ENCODE measurements at places on chromosomes 2 and 18.

DNA sequence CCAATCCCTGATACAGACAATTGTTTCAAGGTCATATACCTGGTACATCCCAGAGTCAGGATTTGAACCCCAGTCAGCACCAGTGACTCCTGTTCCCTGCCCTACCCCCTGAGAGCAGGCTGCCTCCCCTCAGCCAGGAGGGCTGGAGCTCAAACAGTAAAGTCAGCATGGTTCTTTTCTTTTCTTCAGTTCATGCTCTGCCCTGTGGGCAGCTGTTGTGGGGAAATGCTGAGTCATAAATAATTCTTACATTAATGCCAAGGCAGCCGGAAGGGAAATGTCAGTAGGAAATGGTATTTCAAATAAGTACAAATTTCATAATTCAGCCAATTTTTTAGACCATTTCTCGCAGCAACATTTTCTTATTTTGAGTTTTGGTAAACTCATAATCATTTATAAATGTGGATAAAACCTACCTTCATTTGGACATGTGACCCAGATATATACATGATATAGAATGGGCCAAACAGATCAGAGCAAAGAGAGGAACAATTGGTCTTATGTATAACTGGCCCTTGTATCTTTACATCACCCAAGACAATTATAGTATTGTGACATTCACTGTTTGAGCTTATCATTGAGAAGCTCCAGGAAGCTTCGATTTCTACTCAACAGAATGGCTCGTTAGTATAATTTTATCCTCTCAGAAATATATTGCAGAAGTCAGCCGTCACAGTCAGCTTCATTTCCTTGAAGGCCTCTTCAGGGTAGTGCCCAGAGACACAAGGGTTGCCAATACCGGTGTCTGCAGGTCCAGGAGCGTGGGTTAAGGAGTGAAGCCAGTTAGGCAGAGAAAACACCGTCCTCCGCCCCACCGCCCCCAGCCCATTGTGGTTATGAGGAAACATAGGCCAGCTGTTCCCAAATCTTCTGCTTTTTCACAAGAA is 28.0 kb upstream of the SCYGR1 start:
- no peak for DNase-seq

DNA sequence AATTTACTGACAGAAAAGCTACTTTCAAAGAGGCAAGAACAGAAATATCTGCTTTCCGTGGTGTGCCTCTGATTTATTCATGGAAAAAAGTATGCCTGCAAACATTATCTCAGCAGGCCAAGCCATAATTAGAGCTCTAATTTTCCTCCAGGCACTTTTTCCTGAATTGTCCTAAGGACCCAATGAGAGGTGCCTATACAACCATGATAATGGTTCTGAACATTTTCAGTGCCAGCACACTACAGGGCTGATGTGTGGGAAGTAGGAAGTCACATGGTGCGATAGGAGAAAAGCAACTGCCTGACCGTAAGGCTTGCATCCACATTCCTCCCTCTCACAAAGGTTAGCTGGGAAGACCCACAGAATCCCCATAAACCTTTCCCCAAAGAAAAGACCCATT is 45.9 kb upstream of the EGR4 start:
- DNase-seq = no peak

DNA sequence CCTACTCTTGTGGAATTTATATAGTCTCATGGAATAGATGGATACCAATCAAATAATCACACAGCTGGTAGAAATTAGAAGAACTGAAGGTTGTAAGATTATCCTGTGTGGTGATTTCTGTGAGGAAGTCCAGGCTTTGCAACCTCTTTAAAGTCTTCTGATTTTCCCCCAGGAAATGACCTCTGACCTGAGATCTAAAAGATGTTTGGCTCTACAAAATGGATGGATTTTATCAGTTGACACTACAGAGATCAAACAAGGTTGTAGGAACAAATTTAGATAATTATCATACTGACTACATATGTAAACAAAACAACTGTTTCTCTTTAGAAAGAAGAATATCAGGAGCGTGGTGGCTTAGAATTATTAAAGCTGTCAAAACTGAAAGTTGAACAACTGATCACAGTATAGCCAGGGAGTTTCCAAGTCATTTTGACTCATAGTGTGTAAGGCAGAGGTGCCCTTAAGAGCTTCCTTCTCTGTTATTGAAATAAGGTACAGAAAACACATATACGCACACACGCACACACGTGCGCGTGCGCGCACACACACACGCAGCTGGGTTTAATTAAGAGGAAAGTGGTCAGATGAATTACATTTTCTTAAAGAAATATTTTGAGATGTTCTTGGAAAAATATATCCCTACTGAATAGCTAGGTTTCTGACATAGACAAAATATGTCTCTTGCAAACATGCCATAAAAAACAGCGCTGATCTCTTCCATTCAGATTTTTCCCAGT is 35.5 kb upstream of the PELI1 start:
- no peak for DNase-seq

DNA sequence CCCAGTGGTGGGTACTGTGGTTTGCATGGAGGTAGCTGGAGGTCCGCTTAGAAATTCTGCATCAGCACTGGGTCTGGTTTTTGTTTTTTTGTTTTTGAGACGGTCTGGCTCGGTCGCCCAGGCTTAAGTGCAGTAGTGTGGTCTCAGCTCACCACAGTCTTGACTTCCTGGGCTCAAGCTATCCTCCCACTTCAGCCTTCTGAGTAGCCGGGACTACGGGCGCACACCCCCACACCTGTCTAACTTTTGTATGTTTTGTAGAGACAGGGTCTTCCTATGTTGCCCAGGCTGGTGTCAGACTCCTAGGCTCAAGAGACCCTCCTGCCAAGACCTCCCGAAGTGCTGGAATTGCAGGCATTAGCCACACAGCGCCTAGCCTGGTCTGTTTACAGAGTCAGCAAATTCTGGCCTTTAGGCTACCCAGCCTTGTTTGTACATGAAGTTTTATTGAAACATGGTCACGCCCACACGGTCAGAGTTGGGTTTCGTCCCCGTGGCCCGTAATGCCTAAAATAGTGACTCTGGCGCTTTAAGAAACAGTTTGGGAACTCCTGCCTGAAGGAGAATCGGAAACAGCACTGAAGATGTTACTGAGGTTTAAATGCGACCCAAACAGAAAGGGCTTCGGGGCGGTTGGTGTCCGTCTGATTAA is 32.7 kb downstream of the CTDP1 start:
- peak; percentile 18 for DNase-seq

DNA sequence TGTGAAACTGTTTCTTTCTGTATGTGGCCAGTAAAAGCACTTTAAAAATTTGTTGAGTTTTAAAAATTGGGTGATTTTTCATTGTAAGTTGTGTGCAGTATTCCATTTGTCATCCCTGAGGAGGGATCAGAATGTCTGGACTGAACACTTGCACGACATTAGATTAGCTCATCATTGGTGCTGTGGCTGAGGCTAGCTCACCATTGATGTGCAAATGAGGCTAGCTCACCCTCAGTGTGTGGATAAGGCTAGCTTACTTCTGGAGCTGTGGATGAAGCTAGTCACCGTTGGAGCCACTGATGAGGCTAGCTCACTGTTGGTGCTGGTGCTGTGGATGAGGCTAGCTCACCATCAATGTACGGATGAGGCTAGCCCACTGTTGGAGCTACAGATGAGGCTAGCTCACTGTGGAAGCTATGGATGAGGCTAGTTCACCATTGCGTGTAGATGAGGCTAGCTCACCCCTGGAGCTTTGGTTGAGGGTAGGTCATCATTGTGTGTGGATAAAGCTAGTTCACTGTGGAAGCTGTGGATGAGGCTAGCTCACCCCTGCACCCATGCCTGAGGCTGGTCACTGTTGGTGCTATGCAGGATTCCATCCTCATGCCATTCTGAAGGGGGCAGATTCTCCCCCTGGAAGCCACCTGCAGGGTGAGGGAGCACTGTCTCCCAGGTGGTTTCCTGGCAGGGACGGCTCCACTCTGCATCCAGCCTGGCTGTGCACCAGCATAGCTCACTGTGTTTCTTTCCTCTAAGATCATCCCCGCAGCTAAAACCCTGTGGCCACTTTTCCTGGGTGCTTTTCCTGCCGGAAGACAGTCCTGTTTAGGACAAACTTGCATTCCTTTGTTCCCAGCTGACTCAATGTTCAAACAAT is 101.1 kb downstream of the TWIST2 start:
- no peak for DNase-seq

DNA sequence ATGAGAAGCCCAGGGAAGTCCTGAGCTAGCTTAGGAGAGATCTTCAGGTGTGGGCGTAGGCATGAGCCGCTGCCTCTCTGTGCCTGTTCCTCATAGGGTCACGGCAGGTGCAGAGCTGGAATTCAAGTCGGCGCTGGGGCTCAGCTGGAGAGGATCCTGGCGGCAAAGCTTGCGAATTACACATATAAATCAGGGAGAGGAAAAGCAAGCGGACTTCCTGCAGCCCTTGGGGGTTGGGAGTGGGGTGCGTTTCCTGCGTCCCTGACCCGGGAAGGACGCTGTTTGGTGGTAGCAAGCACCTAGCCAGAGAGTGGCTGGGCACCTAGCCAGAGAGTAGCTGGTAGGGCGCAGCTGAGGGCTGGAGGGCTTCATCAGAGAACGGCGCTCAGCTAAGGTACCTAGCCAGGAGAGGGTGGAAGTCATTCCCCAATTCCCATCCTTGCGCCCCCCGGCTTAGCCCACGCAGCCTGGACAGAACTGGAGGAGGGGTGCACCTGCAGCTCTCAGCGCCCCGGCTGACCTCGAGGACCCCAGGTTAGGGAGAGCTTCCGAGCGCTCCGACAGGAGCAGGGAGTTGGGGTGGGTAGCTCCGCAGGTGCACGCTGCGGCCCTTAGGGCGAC is 459 bp upstream of the EFR3B start:
- peak; percentile 51 for DNase-seq

DNA sequence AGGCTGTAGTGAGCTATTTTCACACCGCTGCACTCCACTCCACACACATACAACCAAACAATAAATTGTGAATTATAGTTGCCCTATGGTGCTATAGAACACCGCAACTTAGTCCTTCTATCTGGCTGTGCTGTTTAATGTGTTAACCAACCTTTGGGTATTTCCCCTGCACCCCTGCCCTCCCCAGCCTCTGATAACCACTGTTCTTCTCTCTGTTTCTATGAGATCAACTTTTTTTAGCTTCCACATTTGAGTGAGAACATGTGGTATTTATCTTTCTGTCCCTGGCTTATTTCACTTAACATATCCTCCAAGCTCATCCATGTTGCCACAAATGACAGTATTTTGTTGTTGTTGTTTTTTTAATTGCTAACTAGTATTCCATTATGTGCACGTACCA is 32.5 kb downstream of the TET3 start:
- no peak for DNase-seq

DNA sequence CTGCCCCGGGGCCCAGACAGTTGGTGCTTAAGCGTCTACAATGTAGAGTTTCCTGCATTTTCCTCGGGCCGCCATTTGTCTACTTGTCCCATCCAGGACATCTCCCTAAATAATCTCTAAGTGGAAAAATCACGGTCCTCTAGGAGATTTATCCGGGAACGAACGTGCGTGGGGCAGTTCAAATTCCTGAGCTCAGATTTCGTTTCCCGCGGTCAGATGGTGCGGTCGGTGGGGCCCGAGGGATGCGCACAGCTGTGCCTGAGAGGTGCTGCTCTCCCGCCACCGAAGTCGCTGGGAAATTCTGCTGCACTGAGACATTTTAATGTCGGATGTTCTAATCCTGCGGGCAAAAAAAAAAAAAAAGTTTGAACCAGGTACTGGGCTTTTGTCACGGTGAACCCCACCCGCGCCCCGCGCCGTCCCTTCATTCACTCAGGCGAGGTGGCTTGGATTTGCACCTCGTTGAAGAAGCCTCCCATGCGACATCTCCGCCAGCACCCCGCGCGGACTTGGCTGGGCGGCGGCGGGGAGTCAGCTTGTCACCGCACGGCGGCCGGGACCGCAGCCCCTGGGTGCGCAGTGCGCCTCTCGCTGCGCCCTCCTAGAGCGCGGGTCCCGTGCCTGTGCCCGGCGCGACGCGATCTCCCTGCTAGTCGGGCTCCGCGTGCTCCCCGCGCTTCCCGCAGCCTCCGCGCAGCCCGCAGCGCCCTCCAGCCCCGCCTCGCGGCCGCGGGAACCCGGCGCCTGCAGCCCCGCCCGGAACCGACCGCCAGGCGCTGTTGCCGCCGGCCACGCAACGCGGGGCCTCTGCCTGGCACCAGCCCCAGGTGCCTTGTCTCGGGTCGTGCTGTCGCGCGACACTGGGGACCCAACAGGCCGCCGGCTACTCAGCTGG is 191.9 kb upstream of the TCF4 start:
- no peak for DNase-seq
